ENCODE measurements at places on chromosomes 3 and 15.

DNA sequence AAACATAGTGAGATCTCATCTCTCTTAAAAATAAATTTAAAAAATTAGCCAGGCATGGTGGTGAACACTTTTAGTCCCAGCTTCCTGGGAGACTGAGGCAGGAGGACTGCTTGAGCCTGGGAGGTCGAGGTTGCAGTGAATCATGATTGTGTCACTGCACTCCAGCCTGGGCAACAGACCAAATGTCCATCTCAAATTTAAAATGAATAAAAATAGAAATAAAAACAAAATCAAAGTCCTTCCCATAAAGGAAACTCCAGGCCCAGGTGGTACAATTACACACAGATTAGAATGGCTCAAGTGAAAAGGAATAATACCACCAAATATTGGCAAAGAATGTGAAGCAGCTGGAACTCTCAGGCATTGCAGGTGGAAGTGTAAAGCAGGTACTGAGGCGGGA, 19.3 kb upstream of the ATP10A start:
- DNase-seq: no peak

DNA sequence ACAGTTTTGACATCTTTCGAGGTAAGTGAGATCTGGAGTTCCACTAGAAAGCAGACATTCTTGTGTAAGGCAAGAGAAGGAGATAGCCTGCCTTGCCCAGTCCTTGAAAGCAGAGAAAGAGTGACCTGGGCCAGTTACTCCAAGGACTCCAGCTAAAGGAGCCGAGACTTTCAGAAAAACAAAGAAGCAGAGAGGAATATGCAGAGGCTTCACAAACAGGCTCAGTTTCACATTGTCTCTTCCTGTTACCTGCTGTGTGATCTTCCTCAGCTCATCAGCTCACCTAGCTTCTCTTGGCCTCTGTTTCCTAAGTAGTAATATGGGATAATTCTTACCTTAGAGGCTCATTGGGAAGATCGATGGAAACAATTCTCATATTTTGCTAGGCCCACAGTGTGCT, 81.0 kb downstream of the CDC25A start:
- no peak for DNase-seq

GRCh38 chr3:102441832-102442231, 7.0 kb downstream of the ZPLD1 start:
- DNase-seq: no peak

DNA sequence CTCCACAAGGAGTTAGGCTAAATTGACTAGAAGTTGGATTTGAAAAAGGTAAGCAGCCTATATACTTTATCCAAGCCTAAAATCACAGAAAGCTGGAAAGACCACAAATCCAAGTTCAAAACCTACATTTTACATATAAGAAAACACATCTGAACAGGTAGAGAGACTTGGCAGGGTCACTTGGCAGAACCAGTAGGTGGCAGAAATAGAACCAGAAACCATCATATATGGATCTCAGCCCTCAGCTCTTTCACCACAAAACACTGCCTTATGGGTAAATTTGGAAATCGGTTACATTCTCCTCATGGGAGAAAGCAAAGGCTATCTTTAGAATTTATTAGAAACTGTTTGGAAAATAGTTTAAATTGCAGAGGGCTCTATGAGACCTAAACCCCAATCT, 44.2 kb downstream of the MKRN2 start:
- DNase-seq: no peak

- no peak for DNase-seq
Measured at GRCh38 chr3:94611596-94611995, 548.7 kb downstream of the NSUN3 start.

GRCh38 chr15:33581032-33581431, 270.3 kb downstream of the RYR3 start:
- DNase-seq: no peak

- DNase-seq: no peak
Measured at GRCh38 chr3:12458901-12459300, 25.4 kb upstream of the TSEN2 start.

DNA sequence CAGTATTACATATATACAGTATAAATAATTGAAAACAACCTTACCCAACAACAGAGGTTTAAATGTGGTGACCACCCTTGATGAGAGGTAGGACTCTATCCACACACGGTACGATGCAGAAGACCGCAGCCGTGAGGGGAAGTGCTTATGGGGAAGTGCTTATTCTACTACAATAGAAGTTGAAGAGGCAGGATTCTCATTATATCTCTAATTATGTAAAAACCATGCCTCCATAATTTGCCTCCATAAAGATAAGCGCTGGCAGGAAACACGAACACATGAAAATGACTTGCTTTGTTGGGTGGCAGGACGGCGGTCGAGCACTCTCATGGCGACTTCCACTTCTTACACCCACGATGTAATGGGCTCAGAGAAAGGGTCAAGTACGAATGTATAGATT, 7.2 kb upstream of the MUC13 start:
- no peak for DNase-seq

- DNase-seq: no peak
Measured at GRCh38 chr15:58159827-58160386, 21.7 kb downstream of the AQP9 start.

DNA sequence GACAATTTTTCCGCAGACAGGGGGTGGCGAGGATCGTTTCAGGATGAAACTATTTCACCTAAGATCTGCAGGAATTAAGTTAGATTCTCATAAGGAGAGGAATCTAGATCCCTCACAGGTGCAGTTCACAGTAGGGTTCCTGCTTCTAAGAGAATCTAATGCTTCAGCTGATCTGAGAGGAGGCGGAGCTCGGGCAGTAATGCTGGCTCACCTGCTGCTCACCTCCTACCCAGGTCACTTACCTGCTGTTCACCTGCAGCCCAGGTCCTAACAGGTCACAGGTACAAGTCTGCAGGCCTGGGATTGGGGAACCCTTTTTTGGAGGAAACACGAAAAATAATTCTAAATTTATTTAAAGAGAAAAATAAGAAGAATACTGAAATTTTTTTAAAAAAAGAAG, 406.8 kb downstream of the MCTP2 start:
- no peak for DNase-seq

DNA sequence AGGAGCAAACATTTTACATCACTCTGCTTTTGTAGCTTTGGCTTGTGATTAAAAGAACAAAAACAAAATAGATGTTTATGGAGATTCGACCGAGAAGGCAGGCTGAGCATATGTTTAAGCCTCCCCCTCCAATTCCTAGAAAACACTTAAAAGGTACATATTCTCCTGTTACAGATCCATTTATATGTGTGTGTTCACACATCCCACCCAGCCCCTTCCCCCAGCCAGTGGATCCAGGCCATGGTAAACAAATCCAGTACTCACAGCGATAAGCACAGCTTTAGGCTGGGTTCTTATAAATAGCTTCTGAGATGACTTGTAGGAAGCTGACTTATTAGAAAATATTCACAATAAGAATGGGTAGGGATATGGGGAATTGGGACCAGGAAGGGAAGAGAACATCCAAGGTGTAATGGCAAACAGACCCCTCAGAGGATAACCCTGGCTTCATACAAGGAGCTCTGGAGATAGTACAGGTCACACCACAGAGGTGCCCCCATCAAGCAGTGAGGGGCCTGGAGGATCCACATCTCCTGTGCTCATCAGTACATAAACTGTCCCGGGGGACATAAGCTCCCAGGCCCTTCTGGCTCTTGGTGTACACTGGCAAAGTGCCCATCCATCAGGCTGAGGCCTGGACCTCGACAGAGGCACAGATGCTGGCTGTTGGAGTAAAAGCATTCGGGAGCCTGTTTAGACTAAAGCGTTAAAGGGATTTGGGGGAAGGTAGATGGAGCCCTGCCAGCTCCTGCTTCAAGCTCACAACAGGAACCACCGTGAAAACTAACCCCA, 70.0 kb upstream of the UBE2E1 start:
- no peak for DNase-seq

GRCh38 chr3:32347343-32348125, 44.1 kb upstream of the CMTM7 start:
- DNase-seq: no peak

DNA sequence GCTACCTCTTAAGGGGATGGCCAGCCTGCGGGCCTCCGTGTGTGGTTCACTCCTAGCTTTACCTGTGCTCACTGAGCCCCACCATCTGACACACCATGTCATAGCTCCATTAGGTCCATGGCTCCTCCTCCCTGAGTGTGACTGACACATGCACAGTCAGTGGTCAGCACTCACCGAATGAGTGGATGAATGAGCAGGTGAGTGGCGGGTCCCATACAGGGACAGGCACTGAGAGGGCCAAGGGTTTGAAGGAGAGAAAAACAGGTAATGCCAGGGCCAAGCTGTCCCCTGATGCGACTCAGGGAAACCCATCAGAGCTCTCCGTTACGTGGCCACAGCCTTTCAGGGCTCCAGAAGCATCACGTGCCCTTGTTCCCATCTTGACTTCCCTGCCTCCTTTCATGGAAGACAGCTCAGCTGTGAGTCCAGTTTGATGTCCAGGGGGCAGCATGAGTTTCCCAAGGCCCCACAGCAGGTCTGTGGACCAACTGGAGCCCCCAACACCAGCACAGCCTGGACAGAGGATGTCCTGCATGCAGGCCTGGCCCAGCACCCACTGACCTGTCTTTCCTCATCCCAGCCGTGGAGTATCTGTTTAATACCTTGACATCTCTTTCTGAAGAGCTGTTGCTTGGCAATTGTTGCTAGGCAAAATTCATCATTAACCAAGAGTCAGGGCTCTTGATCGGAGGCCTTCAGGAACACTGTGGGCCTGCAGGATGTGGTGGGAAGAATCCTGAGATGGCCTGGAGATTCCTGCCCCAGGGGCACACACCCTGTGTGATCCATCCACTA, 84.4 kb downstream of the PLXNA1 start:
- DNase-seq: no peak

DNA sequence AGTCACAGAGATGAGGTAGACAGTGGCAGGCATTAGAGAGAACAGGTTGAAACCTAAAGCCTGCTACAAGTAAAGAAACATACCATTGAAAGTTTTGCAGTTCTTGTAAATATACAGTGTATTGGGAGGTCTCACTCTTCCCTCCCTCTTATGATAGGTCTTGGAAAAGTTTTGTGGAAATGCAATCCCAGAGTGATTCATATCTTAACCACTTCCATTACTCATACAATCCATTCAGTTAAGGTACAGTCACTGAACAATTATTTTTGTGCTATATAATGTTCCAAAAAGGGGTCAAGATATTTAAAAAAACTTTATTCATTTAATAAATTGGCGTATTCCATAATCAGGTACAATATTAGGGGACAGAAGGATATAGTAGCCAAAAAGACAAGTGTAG, 737.7 kb upstream of the ALCAM start:
- peak; percentile 77 for DNase-seq

DNA sequence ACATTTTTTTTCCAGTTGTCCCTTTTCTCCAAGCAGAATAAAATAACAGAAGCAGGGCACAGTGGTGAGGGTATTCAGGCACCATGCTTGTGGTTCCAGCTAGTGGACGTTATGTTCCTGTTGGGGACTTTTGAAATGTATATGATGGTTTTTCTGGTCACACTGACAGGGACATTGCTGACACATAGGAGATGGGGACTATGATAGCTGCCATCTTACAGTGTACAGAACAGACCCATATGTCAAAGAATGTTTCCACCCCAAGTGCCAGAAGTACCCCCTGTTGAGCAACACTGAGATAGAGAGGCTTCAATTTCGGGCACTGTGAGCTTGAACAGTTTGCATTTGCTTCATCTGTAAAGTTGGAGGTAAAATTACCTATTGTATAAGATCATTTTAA, 38.6 kb downstream of the MCTP2 start:
- no peak for DNase-seq

GRCh38 chr15:40850576-40851112, 6.8 kb downstream of the SPINT1 start:
- no peak for DNase-seq

DNA sequence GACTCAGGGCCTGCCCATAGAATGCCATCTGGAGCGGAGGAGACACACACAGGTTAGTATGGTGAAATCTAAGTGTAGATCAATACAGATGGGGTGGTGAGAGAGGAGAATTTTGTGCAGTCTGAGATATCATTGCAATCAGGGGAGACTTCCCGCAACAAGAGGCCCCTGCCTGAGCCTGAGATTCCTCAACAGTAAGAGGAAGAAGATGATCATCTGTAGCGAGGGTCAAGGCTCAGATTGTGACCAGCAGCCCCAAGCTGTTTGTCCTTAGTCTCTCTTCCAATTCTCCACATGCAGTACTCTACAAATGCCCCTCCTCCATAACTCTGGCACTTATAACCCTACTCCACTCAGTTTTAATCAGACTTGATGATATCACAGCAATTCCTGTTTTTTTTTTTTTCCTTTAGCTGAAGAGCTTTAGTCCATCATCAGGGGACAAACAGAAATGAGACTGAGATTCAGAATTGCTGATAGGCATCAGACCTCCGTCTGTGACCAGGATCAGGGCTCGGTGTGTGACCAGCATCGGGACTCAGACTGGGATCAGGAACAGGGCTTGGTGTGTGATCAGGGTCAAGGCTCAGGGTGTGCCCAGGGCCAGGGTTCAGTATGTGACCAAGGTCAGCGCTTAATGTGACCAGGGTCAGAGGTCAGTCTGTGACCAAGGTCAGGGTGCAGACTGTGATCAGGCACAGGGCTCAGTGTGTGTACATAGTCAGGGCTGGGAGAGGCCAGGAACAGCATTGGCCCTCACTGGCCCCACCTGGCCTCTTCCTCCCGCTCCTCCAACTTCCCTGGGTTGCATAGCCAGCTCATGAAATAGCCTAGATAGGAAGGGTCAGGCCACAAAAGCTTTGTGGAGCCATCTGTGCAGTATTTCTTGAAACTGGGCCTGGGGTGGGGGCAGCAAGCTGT, 14.1 kb downstream of the LOXL1 start:
- DNase-seq: no peak

GRCh38 chr3:47295322-47295721, 12.6 kb downstream of the KLHL18 start:
- no peak for DNase-seq

DNA sequence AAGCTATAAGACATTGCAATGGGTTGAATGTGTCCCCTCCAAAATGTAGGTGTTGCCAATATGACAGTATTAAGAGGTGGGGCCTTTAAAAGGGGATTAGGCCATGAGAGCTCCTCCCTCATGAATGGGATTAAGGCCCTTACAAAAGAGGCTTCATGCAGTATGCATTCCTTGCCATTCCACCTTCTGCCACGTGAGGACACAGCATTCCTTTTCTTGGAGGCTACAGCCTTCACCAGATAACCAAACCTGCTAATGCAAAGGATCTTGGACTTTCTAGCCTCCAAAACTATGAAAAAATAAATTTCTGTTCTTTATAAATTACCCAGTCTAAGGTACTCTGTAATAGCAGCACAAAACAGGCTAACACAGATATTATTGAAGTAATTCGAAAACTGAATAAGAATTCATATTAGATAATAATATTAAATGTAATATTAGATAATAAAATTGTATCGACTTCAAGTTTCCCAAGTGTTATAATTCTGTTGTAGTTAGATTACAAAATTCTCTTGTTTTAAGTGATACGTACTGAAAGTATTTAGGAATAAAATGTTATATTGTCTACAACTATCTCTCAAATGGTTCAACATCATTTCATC, 29.4 kb upstream of the ATP8B4 start:
- DNase-seq: peak; percentile 54

- no peak for DNase-seq
Measured at GRCh38 chr15:44163370-44163769, 31.7 kb downstream of the FRMD5 start.

- DNase-seq: no peak
Measured at GRCh38 chr3:65448120-65448519, 590.6 kb downstream of the MAGI1 start.

Measured in amniotic stem cell (primary cell).